Activated T-cell treated with anti-CD3 and anti-CD28 coated beads for 4 hours (primary cell): ENCODE measurements at places on chromosomes 4 and X.

- DNase-seq, result no peak
Observed at GRCh38 chrX:152897222-152898131, at the start of gene ZNF185. ZNF185 (plus strand) TSS chrX:152898067; CDS start chrX:152914490, 16,423 bp downstream.

- no peak for DNase-seq
Observed at GRCh38 chr4:72067051-72067450, 35.3 kb downstream of the NPFFR2 start.

- DNase-seq, result no peak
Observed at GRCh38 chrX:65894133-65894532, 145.7 kb downstream of the VSIG4 start.

GRCh38 chr4:151436093-151436518 lies 27.1 kb downstream of the FHIP1A start:
- DNase-seq, result no peak

- no peak for DNase-seq
Observed at GRCh38 chrX:154529206-154529612, 13.2 kb upstream of the FAM3A start.

GRCh38 chr4:14335872-14336271 lies 666.4 kb upstream of the CPEB2 start:
- DNase-seq, result no peak

DNA sequence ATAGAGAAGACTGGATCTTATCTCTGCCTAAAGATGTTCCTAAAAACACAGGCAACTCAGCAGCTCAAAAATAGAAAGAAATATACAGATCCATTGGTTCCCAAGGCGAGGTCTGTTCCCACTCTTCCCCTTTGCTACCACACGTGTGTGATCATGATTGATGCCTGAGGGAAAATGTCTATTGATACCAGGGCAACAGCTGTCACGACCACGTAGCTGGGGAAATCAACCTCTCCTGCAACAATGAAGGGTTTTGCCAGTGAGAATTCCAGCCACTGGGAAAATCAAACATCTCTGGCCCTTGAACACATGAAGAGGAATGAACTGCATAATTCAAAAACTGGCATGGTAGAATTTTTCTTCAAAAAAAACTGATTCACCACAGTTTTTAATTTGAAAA lies 131.0 kb upstream of the MAP3K15 start:
- DNase-seq, result no peak

- DNase-seq, result no peak
Observed at GRCh38 chr4:11098461-11098860, 330.2 kb downstream of the HS3ST1 start.

GRCh38 chrX:153494541-153495361 lies at the start of gene BGN:
BGN (plus strand) TSS chrX:153494980; CDS start chrX:153504632, 9,652 bp downstream.
- DNase-seq, result no peak
